ENCODE measurements at places on chromosomes 1 and 21.

GRCh38 chr1:204359474-204360255 lies at the start of gene PLEKHA6:
Gene PLEKHA6 (minus strand): TSS chr1:204359929. CDS start chr1:204273727, 86,202 bp downstream.
- peak; percentile 40 for DNase-seq

GRCh38 chr1:63277195-63278192 lies 44.9 kb upstream of the FOXD3 start:
- no peak for DNase-seq

DNA sequence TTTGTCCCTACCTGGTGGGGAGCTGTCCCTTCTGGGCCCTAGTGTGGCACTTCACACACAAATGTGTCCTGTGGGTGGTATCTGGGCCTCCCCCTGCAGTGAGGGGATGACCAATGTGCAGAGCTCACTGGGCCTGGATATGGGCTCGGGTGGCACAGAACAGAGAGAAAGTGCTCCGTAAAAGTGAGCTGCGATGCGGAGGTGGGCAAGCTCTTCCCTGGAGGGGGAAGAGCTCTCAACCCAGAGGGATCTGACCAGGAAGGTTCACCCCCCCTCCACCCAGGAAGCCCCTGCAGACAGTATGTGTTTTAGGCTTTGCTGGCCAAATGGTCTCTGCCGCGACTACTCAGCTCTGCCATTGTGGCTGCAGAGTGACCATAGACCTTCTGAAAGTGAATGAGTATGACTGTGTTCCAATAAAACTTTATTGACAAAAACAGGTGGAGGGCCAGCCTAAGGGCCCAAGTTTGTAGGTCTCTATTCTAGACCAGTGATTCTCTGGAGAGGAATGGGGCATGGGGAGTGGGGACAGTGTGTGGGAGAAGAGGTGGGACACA lies 8.6 kb upstream of the ITGB2 start:
- DNase-seq = no peak

GRCh38 chr1:183048087-183049085 lies 25.2 kb downstream of the LAMC1 start:
- no peak for DNase-seq

GRCh38 chr1:23895082-23895481 lies 18.1 kb downstream of the CNR2 start:
- no peak for DNase-seq

DNA sequence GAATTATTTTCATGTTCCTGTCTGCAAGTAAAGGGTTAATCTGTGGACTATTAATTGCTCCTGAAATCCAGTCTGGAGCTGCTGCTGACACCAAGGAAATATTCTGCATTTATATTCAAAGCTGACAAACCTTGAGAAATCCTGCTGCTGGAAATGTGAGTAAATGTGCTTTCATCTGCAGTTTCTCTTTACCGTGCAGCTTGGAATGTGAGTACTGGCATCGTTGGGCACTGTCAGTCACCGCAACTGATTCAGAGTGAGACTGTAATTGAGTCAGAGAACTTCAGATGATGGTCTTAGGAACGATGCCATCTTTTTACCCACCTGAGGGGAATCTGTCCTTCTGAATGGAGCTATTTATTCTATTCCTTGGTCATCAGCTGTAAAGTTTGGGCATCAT lies 420.6 kb downstream of the SIPA1L2 start:
- DNase-seq = no peak

- no peak for DNase-seq
Measured at GRCh38 chr1:10316752-10317151, 82.1 kb upstream of the PGD start.

- no peak for DNase-seq
Measured at GRCh38 chr1:156691191-156691590, 14.0 kb upstream of the NES start.

GRCh38 chr1:9278585-9279153 lies 14.0 kb upstream of the SPSB1 start:
- no peak for DNase-seq

- DNase-seq = no peak
Measured at GRCh38 chr1:165543532-165544438, at the start of gene LRRC52. Gene LRRC52 (plus strand): TSS chr1:165544000. CDS start chr1:165544297, 297 bp downstream.

- DNase-seq = no peak
Measured at GRCh38 chr1:162256287-162256686, 120.4 kb downstream of the SPATA46 start.

DNA sequence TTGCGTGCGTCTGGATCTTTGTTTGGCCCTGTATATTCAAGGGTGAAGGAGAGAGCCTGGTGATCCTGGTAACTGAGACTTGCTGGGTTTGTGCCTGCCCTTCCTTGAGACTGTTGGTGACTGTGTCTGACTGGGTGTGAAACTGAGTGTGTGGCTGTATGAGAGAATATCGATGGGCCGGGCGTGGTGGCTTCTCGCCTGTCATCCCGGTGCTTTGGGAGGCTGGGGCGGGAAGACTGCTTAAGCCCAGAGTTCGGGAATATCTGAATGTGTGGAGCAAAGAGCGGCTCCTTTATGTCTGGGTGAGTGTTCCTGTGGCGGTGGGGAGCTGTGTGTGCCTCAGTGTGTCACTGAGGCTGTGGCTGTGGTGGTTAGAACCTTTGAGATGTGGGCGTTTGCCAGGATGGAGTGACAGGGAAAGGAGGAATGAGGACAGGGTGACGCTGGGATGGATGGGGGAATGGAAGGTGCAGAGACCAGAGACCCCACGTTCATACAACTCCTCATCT lies 2.7 kb upstream of the MARCKSL1 start:
- no peak for DNase-seq

DNA sequence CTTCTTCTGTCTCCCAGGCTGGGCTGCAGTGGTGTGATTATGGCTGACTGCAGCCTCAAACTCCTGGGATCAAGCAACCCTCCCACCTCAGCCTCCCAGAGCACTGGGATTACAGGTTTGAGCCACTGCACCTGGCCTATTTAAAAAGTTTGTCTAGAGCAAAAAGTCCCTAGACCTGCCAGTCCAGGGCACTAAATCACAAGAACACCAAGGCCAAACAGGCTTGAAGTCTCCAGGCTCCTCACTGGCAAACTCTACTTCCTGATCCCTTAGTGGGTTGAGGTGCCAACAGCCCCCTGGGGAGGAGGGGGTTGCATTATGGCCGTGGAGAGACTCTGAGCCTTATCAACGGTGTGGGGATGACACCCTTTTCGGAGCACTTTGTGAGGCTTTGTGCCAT lies 76.0 kb downstream of the CLIC6 start:
- DNase-seq = no peak

- DNase-seq = peak; percentile 37
Measured at GRCh38 chr1:35210321-35211119, 17.6 kb upstream of the SFPQ start.

DNA sequence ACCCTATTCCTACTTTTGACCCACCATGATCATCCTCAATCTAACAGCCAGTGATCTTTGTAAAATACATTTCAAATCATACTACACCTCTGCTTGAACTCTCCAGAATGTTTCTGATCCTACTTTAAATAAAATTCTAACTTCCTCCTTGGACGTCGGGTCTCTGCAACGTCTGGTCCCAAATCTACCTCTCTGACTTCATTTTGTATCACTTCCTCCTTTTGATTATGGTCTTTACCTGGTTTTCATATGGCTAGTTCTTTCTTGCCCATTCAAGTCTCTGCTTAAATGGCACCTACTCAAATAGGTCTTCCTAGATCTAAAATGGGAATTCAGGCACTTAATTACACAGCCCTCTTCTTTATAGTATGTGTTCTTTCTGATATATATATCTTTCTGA lies 18.2 kb downstream of the PLPPR4 start:
- no peak for DNase-seq

DNA sequence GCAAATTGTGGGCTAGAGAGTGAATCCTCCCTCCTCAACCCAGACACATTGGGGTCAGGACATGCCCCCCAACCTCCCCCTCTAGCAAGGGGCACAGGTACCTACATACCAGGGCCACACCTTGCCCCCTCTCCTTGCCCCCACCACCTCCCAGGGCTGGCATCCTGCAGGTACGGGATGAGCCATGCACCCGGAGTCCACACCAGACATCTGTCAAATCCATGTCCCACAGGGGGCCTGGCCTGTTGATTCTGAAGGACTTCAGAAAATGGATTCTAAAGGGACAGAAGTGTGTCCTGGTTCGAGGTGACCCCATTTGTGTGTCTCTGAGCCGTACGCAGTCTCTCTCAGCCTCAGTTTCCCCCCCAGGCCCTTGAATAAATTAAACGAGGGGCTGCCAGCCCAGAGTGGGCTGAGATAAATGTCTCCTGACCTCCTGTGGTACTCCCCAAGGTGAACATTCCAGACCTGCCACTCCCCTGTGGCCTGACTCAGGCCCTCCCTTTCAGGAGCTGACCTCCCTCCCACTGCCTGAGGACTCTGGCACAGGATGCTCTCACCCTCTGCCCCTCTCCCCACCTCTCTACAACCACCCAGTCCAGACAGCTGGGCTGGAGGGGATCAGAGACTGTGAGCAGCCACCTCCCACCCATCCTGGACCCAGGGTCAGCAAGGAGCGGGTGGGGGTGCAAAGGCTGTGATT lies 94.5 kb downstream of the EPHB2 start:
- no peak for DNase-seq

DNA sequence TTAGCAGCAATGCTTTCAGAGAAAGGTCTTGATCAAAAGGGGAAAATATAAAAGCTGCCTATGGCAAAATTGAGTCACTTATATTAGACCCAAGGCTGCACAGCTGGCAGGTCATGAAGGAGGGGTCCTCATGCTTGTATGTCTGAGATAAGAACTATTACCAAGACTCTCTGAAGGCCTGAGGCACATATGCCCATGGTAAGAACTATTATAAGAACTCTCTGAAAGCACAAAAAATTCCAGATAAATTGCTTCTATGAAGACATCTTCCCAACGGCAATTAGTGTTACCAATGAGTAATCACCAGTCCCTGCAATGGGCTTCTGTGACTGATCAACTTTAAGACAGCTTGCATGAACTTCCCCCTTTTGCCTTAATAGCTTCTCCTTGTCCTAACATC lies 42.8 kb upstream of the LRIF1 start:
- DNase-seq = no peak

DNA sequence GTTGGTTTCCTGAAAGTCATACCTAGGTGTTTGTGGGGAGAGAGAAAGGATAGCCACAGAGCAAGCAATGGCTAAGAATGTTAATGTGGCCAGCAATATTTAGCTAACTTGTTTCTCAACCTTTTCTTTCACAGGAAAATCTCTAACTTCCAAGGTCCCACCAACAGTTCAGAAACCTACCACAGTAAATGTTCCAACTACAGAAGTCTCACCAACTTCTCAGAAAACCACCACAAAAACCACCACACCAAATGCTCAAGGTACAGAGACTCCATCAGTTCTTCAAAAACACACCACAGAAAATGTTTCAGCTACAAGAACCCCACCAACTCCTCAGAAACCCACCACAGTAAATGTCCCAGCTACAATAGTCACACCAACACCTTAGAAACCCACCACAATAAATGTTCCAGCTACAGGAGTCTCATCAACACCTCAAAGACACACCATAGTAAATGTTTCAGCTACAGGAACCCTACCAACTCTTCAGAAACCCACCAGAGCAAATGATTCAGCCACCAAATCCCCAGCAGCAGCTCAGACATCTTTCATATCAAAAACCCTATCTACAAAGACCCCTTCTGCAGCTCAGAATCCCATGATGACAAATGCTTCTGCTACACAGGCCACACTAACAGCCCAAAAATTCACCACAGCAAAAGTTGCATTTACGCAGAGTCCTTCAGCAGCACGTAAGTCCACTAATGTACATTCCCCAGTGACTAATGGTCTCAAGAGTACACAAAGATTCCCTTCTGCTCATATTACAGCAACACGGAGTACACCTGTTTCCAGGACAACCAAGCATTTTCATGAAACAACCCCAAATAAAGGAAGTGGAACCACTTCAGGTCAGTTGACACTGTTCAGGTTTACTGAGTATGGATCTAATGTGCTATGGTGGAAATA lies 15.3 kb downstream of the CD55 start:
- peak; percentile 63 for DNase-seq

DNA sequence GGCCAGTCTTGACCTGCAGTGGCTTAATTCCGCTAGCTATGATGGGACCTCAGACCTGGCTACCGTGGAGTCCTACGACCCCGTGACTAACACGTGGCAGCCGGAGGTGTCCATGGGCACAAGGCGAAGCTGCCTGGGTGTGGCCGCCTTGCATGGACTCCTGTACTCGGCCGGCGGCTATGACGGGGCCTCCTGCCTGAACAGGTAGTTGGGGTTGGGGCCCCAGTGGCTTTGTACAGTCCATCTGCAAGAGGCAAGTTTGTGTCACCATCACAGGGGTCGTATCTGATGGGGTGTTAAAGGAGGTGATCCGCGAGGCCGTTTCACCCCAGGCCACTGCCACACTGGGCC lies 2.9 kb downstream of the KLHL17 start:
- no peak for DNase-seq

- no peak for DNase-seq
Measured at GRCh38 chr1:40384413-40384762, 10.9 kb downstream of the SMAP2 start.

- DNase-seq = peak; percentile 89
Measured at GRCh38 chr1:22832414-22832786, 121.8 kb downstream of the EPHB2 start.

- DNase-seq = no peak
Measured at GRCh38 chr21:44862869-44863685, 10.4 kb downstream of the PTTG1IP start.

GRCh38 chr1:47761974-47762373 lies 235.2 kb downstream of the TRABD2B start:
- no peak for DNase-seq

- DNase-seq = no peak
Measured at GRCh38 chr1:92480200-92480812, 6.4 kb downstream of the GFI1 start.

DNA sequence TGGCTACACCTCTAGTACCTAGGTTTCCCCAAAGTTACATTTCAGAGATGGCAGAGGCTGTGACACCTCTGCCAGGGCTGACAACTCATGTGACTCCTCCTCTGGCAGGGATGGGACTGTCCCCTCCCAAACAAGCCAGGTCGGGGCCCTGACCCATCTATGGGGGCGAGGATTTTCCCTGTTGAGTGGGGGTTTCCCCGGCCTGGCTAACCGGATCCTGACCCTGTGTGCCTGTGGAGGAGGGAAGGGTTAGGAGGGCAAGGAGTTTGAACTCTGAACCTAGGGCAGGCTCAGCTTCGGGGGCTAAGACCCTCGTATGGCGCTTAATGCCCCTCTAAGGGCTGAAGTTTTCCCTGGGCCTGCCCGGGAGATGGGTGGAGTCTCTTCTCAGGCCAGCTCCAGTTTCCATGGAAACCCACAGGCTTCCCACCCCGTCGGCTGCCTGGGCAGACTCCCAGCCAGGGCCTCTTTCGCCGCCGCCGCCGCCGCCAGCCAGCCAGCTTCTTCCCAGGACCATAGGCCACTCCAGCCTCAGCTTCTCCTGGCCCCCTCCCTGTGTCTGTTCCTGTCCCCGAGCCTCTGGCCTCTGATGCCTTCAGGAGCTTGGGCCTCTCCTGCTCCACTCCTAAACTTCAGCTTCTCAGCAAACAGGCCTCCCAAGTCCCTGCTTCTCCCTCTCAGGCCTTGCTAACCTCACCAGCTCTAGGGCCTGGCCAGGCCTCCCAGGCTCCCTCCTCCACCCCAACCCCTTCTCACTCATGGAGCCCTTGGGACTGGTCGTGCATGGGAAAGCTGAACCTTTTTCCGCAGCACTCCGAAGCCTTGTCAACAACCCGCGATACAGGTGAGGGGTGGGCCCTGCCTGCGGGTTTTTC lies at the start of gene BTBD19:
Gene BTBD19 (plus strand): TSS at position 461 of the 875 bp plus-strand sequence. CDS start 298 bp downstream, at position 759.
- peak; percentile 89 for DNase-seq
